ENCODE measurements at places on chromosomes 16 and 17.

DNA sequence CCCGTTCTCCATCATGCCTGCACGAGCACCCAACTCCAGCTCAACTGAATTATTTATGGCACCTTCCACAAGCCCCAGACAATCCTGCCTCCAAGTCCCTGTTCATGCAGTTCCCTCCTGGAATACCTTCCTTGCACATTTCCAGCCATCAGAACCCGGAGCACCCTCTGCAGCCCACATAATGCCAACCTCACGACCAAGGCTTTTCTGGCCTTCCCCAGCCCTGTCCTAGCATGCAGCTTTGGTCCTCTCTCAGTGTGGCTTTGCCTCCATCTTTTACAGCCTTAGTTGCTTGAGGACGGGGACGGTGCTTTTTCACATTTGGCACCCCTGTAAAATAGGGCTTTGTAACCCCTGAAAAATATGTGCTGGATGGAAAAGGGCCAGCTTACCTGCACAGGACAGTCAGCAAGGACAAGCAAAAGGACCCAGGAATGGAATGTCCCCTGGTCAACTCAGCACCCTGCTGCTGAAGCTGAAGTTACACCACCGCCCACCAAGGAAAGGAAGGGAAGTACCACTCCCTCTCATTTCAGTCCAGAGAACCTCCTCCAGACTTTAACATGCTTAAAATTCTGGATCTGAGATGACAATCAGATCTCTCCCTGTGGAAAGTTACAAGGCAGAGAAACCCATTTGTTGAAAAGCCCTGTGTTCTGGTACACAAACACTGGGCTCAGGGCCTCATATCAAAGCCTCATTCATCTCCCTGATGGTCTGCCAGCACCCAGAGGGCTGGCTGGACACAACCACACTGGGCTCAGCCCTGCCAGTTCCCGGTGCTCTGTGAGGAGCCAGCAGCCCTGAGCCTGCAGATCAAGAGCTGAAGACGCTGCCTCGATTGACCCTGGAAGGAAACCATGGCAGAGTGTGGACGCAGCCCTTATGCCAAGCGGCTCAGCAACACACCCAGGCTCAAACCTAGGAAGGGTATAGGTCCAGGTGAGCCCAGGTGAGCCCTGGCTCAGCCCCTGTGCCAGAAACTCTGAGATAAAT lies 2.9 kb downstream of the SLC39A11 start:
- DNase-seq: no peak

DNA sequence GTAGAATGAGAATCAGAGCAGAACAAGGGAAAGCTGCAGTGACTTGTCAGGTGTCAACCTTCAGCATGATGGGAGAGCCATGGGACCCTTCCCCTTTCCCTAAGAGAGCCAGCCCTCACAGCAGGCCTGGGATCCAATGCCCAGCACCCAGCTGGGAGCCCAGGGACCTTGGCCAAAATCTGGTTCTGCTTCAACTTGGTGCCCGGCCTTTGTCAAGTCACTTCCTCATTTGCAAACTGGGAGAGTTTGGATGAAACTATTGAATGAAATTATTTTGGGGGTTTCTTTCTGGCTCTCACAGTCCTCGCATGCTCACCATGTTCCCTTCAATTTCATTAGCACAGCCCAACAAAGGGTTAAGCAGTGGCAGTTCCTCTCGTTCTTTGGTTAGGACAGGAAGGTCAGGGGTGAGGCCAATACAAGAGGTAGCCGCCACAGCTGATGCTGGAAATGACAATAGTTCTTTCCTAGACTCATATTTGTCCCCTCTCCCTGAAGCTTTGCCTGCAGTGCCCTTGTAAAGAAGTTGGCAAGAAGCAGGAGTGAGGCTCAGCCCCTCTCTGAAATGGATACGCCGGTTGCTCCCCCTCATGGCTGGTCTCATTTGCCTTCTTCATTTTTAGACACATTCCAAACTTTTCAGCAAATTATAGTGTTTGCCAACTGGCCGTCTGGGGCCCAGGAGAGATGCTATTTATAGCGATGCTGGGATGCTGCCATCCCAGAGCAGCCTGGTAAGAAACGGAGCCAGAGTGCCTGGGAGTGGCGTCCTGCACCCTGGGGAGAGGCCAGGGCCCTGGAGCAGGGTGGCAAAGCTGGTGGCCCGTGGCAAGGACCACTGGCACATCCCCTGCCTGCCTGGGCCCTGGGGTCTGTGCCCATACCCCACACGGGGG lies 34.5 kb upstream of the MEOX1 start:
- DNase-seq: no peak

DNA sequence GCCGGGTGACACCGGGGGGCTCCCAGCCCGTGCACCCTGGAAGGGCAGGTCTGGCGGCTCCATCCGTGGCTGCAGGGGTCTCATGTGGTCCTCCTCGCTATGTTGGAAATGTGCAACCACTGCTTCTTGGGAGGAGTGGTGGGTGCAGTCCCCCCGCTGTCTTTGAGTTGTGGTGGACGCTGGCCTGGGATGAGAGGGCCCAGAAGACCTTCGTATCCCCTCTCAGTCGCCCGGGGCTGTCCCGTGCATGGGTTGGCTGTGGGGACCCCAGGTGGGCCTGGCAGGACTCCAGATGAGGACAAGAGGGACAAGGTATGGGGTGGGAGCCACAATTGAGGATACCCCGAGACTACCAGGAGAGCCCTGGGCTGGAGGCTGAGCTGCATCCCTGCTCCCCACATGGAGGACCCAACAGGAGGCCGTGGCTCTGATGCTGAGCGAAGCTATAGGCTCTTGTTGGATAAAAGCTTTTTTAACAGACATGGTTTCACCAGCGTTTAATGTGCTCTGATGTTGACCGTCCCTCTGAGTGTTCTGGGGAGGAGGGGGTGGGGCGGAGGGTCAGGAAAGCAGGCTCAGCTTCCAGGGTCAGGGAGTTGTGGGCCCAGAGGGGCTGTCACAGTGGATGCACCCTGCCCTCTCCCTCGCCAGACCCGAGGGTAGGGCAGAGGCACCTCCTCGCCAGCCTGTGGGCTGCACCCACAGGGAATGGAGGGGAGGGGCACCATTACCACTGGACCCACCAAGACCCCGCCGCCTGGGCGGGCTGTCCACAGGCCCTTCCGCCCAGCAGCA lies 5.4 kb downstream of the SPATA2L start:
- DNase-seq: no peak

GRCh38 chr16:22786691-22787090 lies 27.3 kb upstream of the HS3ST2 start:
- no peak for DNase-seq

GRCh38 chr16:20865420-20866131 lies 34.6 kb downstream of the DCUN1D3 start:
- no peak for DNase-seq

DNA sequence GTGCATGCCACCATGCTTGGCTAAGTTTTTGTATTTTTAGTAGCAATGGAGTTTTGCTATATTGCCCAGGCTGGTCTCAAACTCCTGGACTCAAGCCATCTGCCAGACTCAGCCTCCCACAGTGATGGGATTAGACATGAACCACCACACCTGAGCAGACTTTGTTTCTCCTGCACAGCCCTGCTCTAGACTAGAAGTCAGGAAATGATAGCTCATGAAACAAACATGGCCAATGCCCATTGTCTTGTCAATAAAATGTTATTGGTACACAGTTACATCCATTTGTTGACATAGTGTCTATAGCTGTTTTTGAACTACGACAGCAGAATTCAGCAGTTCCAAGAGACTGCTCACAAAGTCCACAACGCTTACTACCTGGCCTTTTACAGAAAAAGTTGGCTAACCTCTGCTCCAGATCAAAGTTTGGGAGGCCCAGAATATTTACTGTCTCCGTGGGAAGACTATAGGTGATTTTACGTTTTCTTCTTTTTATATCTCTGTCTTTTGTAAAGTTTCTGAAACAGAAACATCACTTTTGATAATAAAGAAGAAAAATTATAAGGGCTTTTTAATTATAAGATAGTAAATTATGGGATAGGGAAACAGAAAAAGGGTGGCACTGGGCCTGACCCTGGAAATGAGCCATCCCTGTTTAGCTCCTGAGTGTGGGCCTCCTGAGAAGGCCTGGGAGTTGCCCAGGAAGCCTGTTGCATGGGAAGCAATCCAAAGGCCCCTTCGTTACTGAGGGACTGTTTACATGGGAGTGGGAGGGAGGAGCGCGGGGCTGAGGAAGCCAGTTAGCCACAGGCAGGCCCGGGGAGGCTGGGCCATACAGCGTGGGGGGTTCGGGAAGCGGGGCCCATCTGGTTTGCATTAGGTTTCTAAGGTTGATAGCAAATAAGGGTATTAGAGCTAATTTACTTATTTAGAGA lies 201.5 kb downstream of the IRF8 start:
- DNase-seq: no peak

GRCh38 chr17:47807421-47807820 lies 14.2 kb downstream of the OSBPL7 start:
- no peak for DNase-seq

DNA sequence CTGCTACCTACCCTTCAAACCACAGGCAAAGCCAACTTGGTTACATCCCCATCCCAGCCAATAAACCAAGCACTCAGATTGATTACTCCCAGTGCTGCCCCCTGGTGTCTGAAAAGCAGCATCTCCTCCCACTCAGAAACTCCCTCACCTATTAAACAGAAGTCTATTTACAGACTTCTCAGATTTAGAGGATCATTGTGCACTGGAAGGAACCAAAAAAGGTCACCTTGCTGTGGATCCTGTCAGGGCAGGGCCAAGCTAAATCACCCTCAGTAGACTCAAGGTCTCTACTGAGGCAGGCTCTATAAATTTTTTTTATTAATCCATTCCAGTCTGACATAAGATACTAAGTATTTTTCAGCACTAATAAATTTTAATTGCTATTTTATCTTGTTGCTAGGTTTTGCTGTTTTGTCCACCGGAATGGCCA lies 17.6 kb downstream of the HIGD1B start:
- DNase-seq: peak; percentile 49

- DNase-seq: no peak
Observed at GRCh38 chr17:28413804-28414203, 7.8 kb upstream of the SLC46A1 start.

DNA sequence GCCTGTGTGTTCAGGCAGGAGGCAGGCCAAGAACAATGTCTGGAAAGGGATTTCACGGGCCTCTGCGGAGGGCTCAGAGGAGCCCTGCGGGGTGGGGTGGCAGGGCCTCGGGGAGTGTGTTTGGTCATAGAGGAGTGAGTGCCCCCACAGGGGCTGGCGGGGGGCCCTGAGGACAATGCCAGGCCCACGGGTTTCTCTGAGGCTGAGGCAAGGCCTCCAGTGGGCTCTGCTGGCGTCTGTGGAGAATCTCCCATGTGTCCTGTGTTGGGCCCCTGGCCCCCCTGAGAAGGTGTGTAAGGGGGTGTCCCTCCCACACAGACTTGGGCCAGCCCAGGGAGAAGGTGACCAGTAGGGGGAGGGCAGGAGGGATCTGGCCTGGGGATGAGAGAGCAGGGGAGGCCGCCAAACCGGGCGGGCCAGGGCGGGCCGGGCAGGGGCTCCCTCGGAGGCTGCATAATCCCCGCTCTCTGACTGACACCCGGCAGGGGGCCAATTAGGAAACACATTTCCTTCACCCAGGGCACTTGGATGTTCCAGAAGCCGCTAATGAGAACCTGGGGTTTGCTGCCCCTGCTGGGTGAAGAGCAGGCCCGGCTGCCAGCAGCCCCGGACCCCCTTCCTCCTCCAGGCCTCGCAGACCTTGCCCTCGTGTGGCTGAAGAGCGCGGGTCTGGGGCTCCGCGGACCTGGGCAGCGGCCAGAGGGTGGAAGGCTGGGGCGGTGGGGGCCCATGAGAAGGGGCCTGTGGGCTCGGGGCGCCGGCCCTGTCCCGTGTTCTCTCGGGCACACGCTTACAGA lies 204.2 kb downstream of the NTN1 start:
- no peak for DNase-seq

DNA sequence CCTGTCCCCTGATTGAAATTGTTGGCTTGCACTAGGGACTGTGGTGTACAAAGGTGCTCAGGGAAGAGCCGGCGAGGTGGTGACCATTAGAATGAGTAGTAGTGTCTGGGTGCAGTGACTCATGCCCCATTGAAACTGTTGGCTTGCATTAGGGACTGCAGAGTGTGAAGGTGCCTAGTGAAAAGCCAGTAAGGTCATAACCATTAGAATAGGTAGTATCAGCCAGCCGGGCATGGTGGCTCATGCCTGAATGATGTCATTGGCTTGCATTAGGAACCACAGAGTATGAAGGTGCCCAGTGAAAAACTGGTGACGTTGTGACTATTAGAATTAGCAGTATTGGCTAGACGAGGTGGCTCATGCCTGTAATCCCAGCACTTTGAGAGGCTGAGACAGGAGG lies 78.9 kb downstream of the ABCC6 start:
- no peak for DNase-seq

DNA sequence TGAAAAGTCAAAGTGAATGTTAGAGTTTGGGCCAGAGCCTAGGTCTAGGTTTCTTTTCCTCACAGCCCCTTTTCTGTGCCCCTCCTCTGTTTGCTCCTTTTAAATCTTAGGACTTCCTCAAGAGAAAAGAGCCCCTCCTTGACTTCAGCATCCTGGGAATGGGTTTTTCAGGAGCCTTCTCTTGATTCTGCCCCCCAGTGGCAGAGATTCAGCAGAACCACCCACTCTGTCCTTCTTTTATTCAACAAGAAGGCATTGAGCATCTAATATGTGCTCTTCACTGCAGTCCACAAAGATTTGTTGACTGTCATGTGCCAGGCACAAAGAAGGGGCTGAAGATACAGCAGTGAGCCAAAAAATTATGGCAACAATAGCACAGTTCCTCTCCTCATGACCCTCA lies 270.8 kb upstream of the CDH5 start:
- DNase-seq: no peak

GRCh38 chr16:55559233-55559632 lies 7.3 kb upstream of the CAPNS2 start:
- no peak for DNase-seq

- DNase-seq: no peak
Observed at GRCh38 chr16:78562111-78562510, 462.7 kb downstream of the WWOX start.

GRCh38 chr17:80981062-80981902 lies 10.4 kb upstream of the CHMP6 start:
- peak; percentile 88 for DNase-seq

DNA sequence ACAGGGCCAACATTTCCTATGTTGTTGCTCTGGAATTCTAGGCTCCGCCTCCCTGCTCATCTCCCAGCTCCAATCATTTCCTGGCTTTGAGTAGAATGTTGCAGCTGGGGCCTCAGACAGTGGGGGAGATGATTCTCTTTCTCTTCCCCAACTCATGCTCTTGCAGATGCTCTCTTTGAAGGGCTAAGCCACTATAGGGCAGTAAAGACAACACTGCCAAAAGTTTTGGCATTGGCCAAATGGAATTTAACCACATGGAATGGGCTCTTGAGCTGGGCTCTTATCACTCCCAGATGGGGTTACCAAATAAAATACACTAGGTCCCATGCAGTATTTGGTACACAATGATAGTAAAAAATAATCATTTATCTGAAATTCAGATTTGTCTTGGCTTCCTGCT lies 19.6 kb upstream of the EFCAB13 start:
- no peak for DNase-seq

DNA sequence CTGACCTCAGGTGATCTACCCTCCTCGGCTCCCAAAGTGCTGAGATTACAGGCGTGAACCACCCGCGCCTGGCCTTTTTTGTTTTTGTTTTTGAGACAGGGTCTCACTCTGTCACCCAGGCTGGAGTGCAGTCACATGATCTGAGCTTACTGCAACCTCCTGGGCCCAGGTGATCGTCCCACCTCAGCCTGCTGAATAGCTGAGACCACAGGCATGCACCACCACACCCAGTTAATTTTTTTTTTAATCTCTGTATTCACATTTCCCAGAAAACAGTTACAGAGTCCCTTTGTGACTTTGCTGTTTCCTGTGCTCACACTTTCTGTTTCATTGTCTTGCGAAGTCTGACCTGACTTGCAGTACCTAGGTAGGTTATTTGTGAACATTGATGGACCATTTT lies 2.7 kb downstream of the CLUAP1 start:
- no peak for DNase-seq

GRCh38 chr17:39641883-39642282 lies 4.9 kb downstream of the STARD3 start:
- DNase-seq: no peak

- DNase-seq: no peak
Observed at GRCh38 chr17:60314423-60314822, 77.5 kb downstream of the USP32 start.

All from GM12891 (cell line).